Sciatic nerve (tissue), 2 donors: ENCODE measurements at places on chromosomes 3 and 15. TPM values are rescaled to one million over a fixed set of nuclear protein-coding genes. Genes with fewer than 3 reads are reported as not detected.

- DNase-seq = no peak
Observed at GRCh38 chr3:54630101-54630623, 297.7 kb downstream of the LRTM1 start.

DNA sequence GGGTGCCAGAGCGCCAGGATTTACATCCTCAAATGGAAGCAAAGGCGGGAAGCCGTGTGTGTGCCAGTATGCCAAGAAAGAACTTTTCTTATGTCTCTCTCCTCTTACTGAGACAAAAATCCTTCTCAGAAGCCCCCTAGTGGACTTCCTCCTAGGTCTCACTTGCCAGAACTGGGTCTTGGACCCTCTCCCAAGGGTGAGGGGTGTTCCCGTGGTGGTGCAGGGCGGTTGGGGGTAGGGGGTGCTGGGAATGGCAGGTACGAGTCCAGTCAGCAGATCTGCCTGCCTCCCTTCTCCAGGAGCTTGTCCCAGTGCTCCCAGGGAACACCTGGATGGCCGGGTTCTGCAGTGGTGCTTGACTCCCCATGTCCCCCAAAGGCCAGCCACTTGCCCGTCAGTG is 52.0 kb downstream of the CORO2B start:
- no peak for DNase-seq

DNA sequence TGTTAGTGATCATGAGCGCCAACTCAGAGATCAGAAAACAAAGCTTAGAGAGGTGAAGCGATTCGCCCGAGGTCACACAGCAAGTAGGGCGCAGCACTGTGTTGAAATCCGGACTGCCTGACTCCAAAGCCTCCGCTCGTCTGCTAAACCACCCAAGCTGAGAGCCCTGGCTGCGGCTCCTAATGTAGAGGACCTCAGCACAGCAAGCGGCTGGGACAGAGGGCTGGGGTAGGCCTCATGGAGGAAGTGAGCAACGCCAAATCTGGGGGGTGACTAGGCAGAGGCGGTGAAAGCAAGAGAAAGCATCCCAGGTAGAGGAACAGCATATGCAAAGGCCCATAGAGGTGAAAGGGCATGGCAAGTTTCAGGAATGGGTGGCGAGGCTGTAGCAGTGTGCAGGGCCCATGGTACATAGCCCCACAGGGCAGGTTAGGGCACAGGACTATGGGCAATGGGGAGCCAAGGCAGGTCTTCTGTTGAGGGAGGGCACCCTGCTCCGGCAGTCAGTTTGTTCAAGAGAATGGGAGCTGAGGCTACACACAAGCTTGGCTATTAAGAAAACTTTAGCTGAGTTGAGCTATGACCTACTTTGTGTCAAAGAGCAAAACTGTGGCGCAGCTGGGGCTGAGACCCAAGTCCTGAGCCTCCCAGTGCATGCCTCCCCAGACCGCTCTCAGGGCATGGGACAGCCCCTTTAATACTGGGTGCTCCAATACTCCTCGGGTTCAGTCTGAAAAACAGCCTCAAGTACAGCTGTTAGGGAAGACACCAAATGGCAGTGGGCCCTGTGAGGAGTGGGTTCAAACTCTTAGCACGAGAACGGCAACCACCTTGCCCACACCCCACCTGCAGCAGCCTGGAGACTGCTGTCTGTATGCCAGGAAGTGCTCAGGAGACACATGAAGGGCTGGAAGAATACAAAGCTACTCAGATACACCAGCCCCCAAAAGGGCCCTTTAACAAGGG is 988 bp upstream of the CFAP92 start:
- no peak for DNase-seq

- no peak for DNase-seq
Observed at GRCh38 chr3:5645692-5646410, 458.3 kb downstream of the EDEM1 start.

- no peak for DNase-seq
Observed at GRCh38 chr3:54578417-54578816, 349.4 kb downstream of the LRTM1 start.

DNA sequence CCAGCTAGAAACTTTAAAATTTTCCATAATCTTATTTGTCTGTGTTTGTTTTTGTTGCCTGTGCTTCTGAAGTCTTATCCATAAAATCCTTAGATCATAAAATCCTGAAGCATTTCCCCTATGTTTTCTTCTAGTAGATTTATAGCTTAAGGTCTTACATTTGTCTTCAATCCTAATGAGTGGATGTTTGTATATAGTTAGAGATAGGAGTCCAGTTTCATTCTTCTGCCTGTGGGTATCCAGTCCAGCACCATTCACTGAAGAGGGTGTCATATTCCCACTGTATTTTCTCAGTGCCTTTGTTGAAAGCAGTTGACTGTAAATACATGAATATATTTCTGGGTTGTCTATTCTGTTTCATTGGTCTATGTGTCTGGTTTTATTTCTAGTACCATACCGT is 44.8 kb upstream of the SPSB4 start:
- DNase-seq = no peak

GRCh38 chr3:118755253-118755801 is 279.3 kb downstream of the IGSF11 start:
- DNase-seq = no peak

Gene RRP9
- total RNA-seq = 12.9 TPM
